ENCODE measurements at places on chromosomes 16 and 17.

- no peak for DNase-seq
Observed at GRCh38 chr17:3738562-3739295, 15.0 kb downstream of the HASPIN start.

DNA sequence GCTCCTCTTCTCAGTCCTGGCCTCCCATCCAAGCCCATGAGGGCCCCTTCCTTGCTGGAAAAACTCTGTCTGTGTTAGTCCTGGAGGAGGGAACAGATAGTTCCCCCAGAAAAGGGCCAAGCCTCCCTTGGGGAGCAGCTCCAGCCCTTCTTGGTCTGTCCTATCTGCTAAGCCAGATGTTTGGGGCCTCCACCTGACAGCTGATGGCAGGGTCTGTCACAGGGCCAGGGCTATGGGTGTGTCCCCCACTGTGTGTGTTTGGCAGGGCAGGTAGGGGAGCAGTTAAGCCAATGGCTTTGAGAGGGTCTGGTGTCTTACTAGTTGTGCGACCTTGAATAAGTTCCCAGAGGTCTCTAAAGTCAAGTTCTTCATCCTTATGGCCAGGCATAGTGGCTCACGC is 13.6 kb upstream of the SLC4A1 start:
- no peak for DNase-seq

- peak; percentile 58 for DNase-seq
Observed at GRCh38 chr17:4903051-4903818, at the start of gene CHRNE. Gene CHRNE (minus strand): TSS chr17:4903098. CDS start chr17:4903063, 35 bp downstream.

- DNase-seq, result no peak
Observed at GRCh38 chr17:74737299-74738050, 419 bp downstream of the RAB37 start.

GRCh38 chr16:87490096-87490798 is 2.6 kb downstream of the ZCCHC14 start:
- DNase-seq, result no peak

GRCh38 chr16:58970775-58971174 is 236.7 kb upstream of the GOT2 start:
- peak; percentile 23 for DNase-seq

Data from HFFc6 (cell line).